Amniotic epithelial cell (primary cell): ENCODE measurements at places on chromosomes 5 and 9.

DNA sequence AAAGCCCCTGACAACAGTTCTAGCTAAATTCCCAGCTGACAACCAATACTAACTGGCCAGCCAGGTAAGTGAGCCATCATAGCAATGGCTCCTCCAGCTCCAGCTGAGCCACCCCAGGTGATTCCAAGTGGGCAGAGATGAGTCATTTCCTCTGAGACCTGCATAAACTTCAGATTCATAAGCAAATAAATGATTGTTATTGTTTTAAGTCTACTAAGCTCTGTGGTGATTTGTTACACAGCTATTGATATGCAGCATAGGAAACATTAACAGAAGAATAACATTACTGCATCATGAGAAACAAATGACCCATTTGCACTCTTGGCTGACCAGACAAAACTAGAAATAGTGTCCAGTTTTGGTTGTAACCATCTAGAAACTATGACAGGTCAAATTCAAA lies 60.3 kb downstream of the TTC39B start:
- DNase-seq = no peak

- no peak for DNase-seq
Measured at GRCh38 chr9:8315211-8315610, 515.6 kb upstream of the DMAC1 start.

DNA sequence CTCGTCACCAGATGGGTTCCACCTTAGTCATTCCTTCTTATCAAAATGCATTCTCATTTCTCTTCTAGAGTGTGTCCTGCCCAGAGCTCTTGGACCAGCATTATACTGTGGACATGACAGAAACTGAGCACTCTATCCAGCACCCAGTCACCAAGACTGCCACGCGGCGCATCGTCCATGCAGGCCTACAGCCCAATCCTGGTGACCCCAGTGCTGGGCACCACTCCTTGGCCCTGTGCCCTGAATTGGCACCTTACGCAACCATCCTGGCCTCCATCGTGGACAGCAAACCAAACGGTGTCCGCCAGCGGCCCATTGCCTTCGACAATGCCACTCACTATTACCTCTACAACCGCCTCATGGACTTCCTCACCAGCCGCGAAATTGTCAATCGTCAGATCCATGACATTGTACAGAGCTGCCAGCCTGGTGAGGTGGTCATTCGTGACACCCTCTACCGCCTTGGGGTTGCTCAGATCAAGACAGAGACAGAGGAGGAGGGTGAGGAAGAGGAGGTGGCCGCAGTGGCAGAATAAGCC lies 34.6 kb downstream of the CSF1R start:
- no peak for DNase-seq

DNA sequence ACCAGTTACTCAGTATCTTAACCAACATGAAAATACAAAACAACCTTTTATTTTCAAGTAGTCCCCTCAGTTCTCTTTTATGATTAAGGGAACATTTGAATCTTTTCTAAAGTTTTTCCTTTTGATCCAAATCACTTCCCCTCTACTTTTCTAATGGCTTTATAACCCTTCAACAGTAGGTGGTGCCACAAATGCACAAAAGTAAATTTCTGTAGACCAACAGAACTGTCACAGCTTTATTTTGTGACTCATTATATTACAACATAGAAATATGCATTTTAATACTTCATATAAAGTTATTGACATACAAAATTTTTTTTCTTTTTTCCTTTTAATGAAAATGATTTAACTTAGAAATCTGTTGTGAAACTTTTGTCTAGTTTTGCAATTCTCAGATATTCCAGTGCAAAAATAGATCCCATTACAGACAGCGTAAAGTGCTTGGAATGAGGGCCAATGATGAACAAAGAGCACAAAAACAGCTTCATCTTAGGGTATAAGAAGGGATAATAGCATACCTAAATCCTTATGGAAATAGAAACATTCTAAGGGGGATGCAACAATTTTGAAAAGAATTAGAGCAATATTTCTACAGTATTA lies 17.0 kb downstream of the NIPSNAP3B start:
- peak; percentile 38 for DNase-seq
